ENCODE measurements at places on chromosomes 2 and 18. TPM values are rescaled to one million over a fixed set of nuclear protein-coding genes. Genes with fewer than 3 reads are reported as not detected.

- no peak for DNase-seq
Measured at GRCh38 chr18:37787452-37787851, 221.9 kb upstream of the CELF4 start.

DNA sequence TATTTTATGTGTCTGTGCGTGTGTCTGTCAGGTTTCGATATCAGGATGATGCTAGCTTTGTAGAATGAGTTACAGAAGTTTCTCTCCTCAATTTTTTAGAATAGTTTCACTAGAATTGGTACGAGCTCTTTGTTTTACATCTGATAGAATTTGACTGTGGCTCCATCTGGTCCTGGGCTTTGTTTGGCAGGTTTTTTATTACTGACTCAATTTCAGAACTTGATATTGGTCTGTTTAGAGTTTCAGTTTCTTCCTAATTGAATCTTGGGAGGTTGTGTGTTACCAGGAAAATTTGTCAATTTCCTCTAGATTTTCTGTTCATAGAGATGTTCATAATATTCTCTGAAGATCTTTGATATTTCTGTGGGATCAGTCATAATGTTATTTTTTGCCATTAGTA, 289.4 kb upstream of the COL3A1 start:
- DNase-seq = no peak

- peak; percentile 68 for DNase-seq
Measured at GRCh38 chr2:191436368-191437055, 191.3 kb downstream of the MYO1B start.

- DNase-seq = peak; percentile 56
Measured at GRCh38 chr2:165015052-165015642, 59.8 kb upstream of the SLC38A11 start.

- no peak for DNase-seq
Measured at GRCh38 chr2:202121532-202122162, 48.6 kb downstream of the KIAA2012 start.

DNA sequence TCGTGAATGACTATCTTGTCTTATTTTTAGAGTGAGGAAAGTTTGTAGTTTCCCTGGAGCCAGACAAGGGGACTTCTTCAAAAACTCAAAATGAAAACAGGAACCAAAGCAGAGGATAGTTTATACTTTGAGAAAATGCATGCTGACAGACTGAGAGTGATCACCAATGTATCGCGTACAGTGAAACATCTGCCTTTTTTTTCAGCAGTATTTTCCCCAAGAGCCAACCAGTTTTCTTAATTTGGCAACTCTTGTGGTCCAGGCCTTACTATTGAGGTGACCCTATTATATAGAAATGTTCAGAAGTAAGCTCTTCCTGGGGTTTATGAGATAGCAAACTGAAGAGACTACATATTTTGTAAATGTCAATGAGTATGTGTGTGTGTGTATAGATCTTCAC, 153.7 kb upstream of the VRK2 start:
- DNase-seq = no peak

DNA sequence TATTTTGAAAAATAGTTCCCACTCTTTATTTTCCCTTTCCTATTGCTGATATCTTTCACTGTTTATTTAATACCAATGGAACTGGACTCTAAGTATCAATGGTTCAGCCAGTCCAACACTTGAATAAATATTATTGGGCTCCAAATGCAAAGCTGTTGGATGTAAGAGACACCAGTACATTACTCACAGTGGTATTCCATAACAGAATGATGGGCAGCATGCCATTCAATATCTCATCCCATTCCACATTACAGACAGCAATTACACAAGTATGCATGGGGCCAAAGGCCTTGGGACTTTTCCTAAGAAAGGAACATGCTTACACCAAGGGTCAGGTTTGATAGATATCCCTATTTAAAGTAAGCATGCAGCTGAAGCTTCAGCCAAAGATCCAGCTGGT, 231.9 kb downstream of the RND3 start:
- peak; percentile 59 for DNase-seq

DNA sequence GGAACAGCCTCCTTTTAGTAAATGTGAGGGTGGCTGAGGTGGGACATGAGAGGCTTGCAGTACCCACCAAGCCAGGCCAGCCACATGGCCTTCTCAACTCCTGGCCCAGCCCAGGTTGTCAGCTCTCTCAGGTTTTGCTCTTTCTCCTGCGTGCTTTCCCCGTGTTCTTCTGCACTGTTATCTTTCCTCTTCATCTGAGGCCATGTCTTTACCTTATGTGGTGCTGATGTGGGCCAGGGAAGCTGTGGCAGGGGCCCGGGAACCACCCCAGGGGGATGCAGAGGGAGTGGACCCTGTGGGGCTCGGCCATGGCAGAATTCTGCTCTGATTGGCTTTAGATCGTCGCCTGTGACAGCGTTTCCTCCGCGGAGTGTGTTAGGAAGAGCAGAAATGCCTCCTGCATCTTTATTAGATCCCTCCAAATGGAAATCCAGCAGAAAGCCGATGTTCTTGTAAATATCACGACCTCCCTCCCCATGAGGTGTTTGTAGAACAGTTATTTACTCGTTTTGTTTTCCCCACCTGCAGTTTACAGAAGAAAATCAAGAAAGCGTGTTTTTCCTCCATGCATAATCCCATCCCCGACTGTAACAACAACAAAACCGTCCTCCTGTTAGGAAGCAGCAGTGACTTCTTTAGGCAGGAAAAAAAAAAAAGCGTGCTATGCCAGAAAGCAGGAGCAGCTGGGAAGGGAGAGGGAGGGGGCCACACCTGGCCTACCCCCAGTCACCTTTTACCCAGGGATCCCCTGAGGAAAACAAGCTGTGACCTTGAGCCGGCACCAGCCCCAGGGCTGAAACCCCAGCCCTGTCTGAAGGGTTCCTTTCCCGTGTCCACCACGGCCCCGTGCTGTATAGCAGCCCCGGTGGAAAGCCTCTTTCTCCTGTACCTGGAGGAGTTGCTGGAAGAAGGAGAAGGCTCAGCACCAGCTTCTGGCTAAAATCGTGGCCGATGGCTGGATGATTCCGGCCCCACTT, 54.8 kb downstream of the HPCAL1 start:
- DNase-seq = no peak

The GALNT3 gene
- total RNA-seq = not detected

The BCS1L gene
- total RNA-seq = 47.0 TPM

The NEMP2 gene
- 11.7 TPM for total RNA-seq

The RAPGEF4 gene
- total RNA-seq = 2.4 TPM

The TCF4 gene
- 89.8 TPM for total RNA-seq

The STPG4 gene
- not detected for total RNA-seq

The SH3BP4 gene
- total RNA-seq = 86.6 TPM
